Dermis blood vessel endothelial cell (primary cell): ENCODE measurements at places on chromosomes 6 and 20. TPM values are rescaled to one million over a fixed set of nuclear protein-coding genes. Genes with fewer than 3 reads are reported as not detected.

FOXA2 gene
- not detected in 2 replicates for total RNA-seq

DZANK1 gene
- 0.34 and 0.70 TPM in 2 replicates for total RNA-seq

DPM1 gene
- 71.5 and 75.9 TPM in 2 replicates for total RNA-seq

LY6G6D gene
- not detected in 2 replicates for total RNA-seq

HLA-C gene
- 519 and 909 TPM in 2 replicates for total RNA-seq

PDE7B gene
- total RNA-seq: 26.6 and 58.5 TPM in 2 replicates

VGLL2 gene
- total RNA-seq: not detected in 2 replicates
